Testis (tissue), 5 donors: ENCODE measurements at places on chromosomes 3 and 15.

DNA sequence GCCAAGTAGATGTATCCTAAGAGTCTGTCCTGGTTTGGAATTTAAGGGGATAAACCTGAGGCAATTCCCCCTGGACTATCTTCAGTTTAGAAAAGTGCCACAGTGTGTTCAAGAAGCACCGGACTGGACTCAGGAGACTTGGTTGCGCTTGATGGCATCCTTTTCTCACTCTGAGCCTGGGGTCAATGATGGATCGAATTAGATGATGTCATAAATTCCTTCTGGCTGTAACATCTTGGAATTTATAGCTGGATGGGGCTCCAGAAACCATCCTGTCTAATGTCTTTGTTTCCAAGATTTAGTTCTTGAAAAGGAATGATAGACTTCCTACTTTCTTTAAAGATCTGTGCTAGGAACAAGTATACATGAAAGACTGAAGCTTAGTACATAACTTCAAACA lies 280.6 kb downstream of the LPP start:
- no peak for DNase-seq

GRCh38 chr15:65355173-65355987 lies 22.4 kb downstream of the IGDCC3 start:
- DNase-seq: no peak

- peak; percentile 58 for DNase-seq
Observed at GRCh38 chr3:141441381-141442364, 45.2 kb upstream of the RASA2 start.

GRCh38 chr15:81105545-81105944 lies 28.5 kb upstream of the CFAP161 start:
- DNase-seq: no peak

GRCh38 chr3:194617143-194617671 lies 16.0 kb downstream of the TMEM44 start:
- no peak for DNase-seq

DNA sequence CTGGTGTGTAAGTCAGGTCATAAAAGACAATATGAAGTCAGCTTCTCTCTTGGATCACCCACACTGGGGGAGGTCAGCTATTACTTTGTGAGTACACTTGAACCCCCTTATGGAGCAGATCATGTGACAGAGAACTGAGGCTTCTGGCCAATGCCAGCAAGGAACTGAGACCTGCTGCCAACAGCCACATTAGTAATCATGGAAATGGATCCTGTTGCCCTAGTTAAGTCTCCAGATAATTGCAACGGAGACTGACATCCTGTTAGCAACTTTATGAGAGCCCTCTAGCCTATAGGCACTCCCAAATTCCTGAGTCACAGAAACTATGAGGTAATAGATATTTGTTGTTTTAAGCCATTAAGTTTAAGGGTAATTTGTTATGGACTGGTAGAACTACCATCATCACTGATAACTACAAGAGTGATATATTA lies 110.4 kb upstream of the GMNC start:
- no peak for DNase-seq

- no peak for DNase-seq
Observed at GRCh38 chr15:50945725-50946124, 37.2 kb downstream of the AP4E1 start.
